ENCODE measurements at places on chromosomes 1 and 21. TPM values are rescaled to one million over a fixed set of nuclear protein-coding genes. Genes with fewer than 3 reads are reported as not detected.

The USH2A gene
- not detected for total RNA-seq

The DNASE2B gene
- total RNA-seq = not detected

The TMEM82 gene
- not detected for total RNA-seq

The INSRR gene
- total RNA-seq = 0.09 TPM

Data from activated CD8-positive, alpha-beta memory T cell treated with anti-CD3 and anti-CD28 coated beads, Interleukin-2, amount 10 ng/mL, durations not matched to agents 7 days and 5 days (primary cell).